ENCODE measurements at places on chromosomes 3 and 15.

DNA sequence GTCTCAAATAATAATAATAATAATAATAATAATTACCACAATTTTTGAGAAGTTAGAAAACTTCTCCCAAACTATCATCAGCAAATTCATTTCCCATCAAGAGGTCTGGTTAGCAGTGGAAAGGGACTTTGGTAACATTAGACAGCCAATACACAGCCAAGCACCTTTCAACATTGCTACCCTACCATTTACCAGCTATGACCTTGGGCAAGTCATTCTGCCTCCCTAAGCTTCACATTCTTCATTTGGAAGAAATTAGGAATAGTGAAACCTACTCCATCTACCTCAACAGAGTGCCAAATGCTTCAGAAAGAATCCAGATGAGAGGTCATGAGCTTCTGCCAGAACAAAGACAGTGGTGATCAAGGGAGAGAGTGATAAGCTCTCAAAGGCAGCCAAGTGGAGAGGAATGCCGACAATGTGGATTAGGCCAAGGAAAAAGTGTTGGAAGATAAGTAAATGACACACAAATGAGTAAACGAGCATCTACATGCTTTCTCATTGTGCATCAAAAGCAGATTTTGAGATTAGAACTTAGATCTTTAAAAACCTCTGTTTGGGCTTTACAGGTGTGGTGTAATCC is 42.9 kb upstream of the LPP start:
- DNase-seq: no peak

- no peak for DNase-seq
These were observed 30.6 kb downstream of the ABCC5 start for GRCh38 chr3:183987000-183987600.

GRCh38 chr15:66698318-66698961 is 3.6 kb upstream of the SMAD6 start:
- DNase-seq: peak; percentile 77

- DNase-seq: peak; percentile 3
These were observed 174.7 kb upstream of the CNTN3 start for GRCh38 chr3:74789111-74789510.

DNA sequence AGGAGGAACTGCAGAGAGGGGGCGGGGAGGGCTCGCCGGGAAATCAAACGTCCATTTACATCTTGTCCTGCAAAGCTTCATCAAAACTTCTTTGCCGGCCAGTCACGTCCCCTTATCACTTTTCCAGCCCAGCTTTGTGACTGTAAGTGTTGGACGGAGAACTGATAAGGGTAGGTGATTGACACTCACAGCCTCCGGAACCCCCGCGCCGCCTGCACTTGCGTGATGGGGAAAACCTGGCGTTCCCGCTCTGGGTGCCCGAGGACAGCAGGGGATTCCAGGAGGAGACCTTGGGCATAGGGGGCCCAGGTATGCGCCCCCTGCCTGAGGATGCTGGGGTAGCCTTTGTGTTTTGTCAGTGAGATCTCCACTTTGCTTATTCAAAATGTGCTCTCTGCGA is 72.8 kb upstream of the ANKRD34C start:
- no peak for DNase-seq

DNA sequence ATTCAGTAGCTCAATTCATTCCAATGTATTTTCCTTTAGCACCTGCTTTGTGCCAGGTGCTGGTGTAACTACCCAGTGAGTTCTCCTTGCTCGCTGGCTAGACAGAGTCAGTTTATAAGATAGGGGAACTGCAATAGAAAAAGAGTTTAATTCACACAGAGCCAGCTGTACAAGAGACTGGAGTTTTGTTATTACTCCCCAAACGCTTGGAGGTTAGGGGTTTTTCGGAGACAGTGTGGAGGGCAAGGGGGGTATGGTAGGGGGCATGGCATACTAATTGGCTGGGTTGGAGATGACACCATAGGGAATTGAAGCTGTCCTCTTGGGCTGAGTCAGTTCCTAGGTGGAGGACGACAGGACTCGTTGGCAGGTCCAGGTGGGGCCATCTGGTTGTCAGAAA is 5.4 kb upstream of the CFAP91 start:
- no peak for DNase-seq

GRCh38 chr3:184924547-184924946 is 112.6 kb downstream of the VPS8 start:
- no peak for DNase-seq

DNA sequence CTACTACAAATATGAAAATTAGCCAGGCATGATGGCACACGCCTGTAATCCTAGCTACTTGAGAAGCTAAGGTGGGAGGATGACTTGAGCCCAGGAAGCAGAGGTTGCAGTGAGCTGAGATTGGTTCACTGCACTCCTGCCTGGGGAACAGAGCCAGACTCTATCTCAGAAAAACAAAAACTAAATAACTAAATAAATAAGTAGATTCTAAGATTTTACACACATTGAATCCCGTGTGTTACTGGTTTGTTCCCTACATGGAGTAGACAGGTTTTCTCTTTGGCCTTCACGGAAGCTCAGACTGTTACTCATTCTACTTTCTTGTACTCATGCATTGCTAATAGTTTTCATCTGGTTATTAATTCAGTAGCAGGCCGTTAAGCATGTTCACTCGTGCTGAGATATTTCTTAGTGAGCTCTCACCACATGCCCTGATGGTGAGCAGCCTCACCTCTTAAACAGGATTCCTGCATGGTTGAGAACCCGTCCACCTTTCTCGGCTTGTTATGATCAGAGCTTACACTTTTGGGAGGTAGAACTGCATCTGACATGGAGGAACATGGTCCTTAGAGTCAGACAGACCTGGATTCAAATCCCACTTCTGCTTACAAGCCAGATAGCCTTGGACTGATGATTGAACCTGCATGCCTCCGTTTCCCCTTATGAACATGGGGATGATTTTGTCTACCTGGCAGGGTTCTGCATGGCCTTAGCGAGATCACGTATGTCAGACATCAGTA is 49.1 kb downstream of the CMTM7 start:
- no peak for DNase-seq

GRCh38 chr3:53775834-53776251 is 70.4 kb downstream of the CHDH start:
- DNase-seq: no peak

DNA sequence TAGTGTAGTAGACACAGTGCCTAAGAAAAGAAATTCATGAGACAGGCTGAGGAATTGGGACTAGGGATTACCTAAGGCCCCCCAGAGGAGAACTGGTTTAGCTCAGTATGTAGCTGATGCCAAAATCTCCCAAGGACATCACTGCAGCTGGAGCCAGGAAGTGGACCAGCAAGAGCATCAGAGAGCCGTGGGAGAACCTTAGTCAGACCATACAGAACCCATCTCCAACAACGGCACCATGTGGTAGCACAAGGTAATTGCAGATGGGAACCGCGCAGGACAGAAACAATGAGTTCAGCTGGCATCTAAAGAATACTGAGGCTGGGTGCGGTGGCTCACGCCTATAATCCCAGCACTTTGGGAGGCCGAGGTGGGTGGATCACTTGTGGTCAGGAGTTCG is 81.7 kb downstream of the WNT5A start:
- DNase-seq: peak; percentile 25

DNA sequence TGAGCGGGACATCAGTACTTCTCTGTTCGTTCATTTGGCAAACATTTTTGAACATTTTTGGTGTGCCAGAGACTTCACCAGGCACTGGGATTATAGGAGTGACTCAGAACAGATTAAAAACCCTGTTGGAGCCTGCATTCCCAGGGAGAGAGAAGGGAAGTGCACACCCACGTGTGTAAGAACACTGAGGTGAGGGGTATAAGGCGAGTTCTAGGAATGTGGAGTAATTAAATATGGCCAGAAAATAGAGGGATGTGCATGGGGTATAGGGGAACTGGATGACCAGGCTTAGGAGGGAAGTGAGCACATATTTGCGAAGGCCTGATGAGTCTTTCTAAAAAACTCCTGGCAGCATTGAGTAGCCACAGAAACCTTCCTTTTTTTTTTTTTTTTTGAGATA is 401.2 kb upstream of the C2CD4B start:
- no peak for DNase-seq
